Cortex of kidney (tissue), 1 donor: ENCODE measurements at places on chromosomes 13 and 19.

DNA sequence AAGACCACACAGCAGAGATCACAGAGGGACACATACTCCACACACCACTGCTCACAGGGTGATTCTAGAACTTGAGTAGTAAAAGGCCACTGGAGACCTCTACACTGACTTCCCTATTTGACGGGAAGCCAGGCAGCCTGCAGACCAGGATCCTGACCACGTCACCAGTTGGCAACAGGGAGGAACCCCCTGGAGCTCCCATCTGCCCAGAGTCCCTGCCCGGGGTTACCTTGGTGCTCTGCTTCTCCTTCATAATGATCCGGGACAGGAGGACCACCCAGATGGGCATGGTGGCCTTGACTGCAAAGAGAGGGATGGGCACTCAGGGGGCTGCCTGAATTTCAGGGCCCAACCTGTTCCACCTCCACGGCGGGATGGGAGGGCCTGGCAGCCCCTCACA, 932 bp downstream of the SLC35E1 start:
- DNase-seq: no peak

- DNase-seq: no peak
Observed at GRCh38 chr19:46602392-46603194, 1.5 kb downstream of the CALM3 start.

GRCh38 chr19:48770734-48771472, 15.6 kb downstream of the FGF21 start:
- no peak for DNase-seq

GRCh38 chr19:53147645-53148044, 11.2 kb downstream of the ZNF347 start:
- no peak for DNase-seq

DNA sequence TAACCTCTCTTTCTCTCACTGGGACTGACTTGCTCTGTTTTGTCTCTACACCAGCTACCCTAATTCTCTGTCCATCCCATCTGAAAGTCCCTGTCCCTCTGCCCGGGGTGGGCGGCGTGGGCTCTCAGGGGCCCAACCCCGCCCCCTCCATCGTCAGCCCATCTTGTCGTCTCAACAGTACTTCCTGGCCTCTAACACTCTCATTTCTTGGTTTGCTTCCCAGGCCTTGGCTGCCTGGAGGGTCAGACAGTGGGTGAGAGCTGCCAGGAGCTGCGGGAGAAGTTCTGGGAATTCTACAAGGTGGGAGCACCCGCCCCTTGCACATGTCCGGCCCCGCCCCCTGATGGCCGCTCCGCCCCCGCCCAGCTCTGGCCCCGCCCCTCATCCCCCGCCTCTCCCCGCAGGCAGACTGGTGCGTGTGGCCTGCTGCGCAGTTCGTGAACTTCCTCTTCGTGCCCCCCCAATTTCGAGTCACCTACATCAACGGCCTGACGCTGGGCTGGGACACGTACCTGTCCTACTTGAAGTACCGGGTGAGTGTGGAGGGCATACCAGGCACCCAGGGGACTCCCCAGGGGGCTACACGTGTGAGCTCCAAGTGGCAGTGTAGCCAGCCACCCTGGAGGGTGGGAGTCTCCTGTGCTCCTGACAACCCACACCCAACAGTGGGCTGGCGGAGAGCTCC, 1.7 kb downstream of the MPV17L2 start:
- no peak for DNase-seq

DNA sequence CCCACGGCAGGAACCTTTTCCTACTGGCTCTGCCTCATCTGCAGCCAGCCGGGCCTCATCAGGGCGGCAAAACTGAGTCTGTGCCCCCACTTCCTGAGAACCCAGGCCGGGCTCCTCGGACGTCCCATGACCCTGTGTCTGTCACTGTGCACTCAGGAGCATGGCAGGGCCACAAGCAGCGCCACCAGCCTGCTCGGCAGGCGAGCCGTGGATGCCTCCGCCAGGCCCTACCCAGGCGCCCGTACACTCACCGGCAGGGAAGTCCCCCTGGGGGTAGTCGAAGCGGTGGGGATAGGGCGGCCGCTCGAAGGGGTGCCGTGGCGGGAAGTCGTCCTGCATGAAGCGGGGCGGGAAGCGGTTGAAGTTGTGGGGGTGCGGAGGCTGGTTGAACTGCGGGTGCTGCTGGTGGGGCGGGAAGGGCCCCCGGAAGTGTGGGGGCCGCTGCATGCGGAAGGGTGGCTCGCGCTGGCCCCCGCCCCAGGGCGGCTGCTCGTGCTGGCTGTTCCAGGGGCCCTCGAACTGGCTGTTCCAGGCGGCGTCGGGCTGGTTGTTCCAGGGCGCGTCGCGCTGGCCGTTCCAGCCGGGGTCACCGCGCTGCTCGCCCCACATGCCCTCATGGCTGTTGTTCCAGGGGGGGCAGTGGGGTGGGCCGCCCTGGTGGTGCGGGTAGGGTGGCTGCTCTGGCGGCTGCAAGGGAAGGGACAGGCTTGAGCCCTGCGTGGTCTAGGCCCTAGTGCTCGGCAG, 17.1 kb downstream of the CHERP start:
- DNase-seq: no peak

DNA sequence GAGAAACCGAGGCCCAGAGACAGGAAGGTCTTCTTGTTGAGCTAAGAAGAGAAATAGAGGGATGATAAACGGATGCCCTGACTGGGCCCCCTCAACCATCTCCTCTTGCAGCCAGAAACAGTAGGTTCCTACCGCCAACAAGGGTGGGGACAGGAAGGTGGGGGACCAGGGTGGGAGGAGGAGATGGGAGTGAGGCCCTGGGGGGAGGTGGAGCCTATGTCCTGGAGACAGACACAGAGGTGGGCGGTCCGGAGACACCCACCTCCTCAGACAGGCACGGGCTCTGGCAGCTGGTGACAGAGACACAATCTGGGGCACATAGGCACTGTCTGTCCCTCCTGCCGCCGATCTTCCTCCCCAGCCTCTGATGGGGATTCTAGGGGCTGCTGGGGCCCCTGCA, 16.9 kb downstream of the GADD45B start:
- no peak for DNase-seq

- no peak for DNase-seq
Observed at GRCh38 chr13:101915331-101915730, 462.9 kb downstream of the ITGBL1 start.

DNA sequence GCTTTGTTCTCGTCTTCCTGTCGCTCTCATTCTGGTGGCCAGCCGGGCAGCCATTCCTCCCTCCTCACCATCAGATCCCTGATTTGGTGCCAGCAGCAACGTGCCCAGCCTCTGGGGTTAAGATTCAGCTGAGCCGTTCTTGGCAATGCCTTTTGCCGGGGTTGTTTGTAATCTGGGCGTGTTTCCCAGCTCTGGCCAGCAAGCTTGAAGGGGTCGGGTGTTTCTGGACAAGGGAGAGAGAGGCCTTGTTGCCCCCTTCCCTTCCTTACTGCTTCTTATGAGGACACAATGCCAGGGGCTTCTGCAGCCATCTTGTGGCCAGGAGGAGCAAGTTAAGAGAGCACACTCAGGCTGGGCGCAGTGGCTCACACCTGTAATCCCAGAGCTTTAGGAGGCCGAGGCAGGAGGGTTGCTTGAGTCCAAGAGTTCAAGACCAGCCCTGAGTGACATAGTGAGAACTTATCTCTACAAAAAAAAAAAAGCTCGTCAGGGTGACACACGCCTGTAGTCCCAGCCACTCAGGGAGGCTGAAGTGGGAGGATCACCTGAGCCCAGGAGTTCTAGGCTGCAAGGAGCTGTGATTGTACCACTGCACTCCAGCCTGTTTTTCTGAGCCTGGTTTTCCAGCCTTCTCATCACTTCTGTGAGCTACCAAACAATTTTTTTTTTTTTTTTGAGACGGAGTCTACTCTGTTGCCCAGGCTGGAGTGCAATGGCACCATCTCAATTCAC, 10.7 kb upstream of the CRTC1 start:
- DNase-seq: no peak

- DNase-seq: no peak
Observed at GRCh38 chr13:107942030-107942617, 273.2 kb downstream of the LIG4 start.

DNA sequence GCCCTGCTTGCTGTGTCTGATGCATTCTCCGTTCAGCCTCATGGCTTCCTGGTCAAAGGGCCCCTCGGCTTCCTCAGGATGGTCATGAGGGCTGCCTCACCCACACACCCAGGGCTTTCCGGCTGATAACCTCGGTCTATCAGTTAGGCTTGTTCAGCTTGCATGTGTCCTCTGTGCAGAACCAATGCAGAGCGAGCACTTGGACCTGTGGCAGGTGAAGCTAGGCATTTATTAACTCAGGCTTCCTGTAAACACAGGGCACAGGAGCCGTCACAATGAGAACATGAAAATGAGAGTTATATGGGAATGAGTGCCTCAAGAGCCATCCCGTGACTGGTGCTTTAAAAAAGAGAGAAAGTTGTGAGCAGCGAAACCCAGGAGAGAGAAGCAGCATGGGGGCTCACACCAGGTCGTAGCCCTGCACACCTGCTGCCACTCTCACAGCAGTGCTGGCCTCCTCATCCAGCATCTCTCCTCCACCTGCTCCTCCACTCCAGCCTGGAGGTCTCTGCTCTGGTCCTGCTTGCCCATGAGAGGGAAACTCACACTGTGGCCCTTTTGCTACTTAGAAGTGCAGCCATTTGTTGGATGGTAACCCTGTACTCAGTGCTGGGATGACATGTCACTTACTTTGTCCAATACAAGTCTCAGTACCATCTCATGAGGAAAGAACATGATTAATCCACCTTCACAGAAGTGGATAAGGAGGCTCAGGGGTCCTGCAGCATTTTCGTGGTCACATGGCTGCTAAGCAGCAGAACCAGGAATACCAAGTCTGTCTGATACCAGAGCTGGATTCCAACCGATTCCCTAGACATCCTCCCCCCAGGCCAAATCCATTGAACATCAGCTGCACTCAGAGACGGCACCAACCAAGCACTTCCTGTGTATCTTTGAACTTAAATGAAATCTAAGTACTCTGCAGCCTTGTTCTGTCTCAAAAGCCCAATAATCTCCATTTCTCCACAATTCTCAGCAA, 50.5 kb upstream of the IRS2 start:
- no peak for DNase-seq

- no peak for DNase-seq
Observed at GRCh38 chr13:100436099-100436498, 152.5 kb downstream of the GGACT start.

- DNase-seq: no peak
Observed at GRCh38 chr13:101706651-101707050, 254.2 kb downstream of the ITGBL1 start.

GRCh38 chr19:40277356-40278059, 7.6 kb downstream of the AKT2 start:
- DNase-seq: no peak

- no peak for DNase-seq
Observed at GRCh38 chr13:51025245-51025905, 85.7 kb downstream of the C13orf42 start.

DNA sequence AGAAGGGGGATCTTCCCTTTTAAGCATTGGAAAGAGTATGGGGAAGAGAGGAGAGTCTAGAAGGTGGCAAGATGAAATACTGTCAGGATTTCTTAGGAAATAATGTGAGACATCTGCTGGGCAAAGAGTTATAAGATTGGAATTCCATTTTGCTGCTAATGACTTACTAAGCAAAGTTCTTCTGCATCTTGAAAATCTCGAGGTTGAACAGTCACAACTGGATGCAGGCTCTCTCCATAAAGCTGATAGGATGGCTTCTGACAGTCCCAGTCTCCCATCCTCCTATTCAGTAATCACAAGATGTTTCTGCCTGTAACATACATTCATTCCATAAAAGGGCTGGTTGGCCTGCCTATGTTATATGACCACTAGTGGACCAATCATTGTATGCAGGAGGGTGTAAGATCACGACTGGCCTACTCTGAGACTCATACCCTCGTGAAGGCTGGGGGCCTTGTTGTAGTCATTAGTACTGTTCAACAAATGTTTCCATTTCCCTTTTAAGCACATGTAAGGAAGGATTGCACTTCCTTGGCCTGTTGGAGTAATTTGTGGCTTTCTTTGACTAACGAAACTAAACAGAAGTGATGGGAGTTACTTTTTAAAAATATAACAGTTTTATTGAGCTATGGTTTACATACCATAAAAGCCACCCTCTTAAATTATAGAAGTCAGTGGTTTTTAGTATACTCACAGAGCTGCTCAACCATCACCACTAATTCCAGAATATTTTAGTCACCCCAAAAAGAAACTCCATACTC, 45.0 kb upstream of the TDRD3 start:
- DNase-seq: no peak

- no peak for DNase-seq
Observed at GRCh38 chr13:69706807-69707206, 400.8 kb upstream of the ATXN8OS start.

DNA sequence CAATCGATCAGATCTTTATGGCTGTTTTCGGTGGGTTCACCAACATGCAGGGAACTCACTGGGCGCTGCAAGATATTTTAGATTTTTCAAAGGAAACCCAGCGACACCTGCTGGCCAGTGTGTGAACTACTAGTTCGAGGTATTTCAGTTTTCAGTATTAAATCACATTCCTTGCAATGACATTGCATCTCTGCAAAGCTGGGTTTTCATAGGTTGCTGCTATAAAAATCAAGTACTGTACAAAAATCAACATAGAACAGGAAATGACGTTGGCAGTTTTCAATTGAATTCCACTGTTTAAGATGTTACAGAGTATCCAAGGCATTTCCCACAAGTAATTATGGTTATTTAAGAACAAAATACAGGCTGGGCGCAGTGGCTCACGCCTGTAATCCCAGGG, 17.6 kb downstream of the LIG1 start:
- DNase-seq: no peak

- no peak for DNase-seq
Observed at GRCh38 chr13:98575009-98575903, 1.7 kb downstream of the STK24 start.

GRCh38 chr13:105031306-105031705, 1504.2 kb downstream of the EFNB2 start:
- no peak for DNase-seq

DNA sequence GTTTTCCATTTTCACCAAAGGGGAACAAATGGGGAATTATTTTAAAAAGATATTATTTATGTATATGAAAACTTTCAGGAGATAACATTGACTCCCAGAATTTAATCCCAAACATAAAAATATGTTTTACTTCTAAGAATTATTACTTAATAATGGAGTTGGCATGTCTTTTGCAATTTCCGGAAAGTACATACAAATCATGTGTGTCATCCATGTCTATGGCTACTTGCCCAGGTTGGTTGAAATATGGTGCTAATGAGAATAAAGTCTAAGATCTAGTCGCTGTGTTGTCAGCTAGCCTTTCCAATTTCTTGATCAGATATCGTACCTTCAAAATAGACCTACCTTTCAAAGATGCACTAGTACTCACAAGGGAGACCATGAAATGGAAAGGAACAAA, 1003.2 kb upstream of the PCDH20 start:
- no peak for DNase-seq

GRCh38 chr19:336067-336614, 8.5 kb downstream of the MIER2 start:
- no peak for DNase-seq

DNA sequence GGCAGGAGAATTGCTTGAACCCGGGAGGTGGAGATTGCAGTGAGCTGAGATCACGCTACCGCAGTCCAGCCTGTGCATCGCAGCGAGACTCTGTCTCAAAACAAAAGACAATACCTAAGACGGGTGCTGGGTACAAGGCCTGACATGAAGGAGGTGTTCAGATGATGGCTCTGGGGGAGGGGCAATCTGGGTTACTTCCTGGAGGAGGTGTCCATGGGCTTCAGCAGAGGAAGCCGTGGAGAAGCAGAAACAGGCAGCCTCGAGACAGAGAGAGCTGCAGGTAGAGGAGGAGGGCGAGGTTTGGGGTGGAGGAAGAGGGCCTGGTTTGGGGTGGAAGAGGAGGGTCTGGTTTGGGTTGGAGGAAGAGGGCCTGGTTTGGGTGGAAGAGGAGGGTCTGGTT, 3.6 kb downstream of the MISP start:
- no peak for DNase-seq
